ENCODE measurements at places on chromosomes 3 and 15. TPM values are rescaled to one million over a fixed set of nuclear protein-coding genes. Genes with fewer than 3 reads are reported as not detected.

DNA sequence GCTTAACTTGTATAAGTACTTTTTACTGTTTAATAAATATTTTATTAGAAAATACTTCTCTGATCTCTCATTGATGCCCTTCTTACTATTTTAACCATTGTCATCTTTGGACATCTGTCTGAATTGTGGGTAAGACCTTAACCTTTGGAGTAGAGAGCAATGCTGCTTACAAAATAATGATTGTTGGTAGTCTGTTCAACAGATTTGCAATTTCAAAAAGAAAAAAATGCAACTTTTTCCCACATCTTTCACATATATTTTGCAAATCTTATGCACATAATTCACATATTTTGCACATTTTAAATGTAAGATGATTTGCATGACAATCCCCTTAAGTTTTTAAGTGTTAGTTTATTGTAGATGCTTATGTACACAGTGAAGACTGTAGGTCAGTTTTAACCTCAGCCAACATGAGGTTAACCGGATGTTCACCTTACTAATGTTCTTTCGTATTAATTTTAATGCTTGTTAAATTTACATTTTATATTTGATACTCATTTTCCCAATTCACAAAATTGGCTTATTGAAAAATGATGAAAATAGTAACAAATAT, 16.7 kb downstream of the C3orf38 start:
- no peak for DNase-seq

CCK gene
- total RNA-seq: not detected

LRRC2 gene
- total RNA-seq: 0.86 TPM

DNA sequence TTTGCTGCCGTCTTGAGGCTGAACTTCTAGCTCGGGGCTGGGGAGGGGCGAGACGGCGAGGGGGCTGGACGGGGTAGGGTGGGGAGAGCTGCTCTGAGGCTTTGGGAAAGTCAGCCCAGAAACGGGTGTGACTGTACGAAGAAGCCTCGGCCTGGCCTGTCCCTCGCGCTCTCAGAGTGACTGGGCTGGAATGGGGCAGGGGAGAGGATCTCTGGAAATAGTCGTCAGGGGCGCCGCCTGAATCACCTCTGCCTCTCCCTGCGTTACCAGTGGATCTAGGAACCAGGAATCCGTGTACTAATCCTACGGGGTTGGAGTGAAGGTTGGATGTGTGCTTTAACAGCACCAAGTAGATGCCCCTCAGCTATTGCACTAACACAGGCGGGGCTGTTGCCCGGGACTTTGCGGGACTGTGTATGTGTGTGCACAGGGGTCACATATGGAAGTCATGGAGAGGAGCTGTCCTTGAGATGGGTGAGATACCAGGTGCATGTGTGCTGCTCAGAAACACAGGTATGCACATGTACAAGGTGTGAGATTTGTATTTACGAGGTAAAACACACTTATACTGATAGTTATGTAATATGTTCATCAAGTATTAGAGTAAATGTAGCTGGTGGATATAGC, 591 bp downstream of the FOXL2NB start:
- no peak for DNase-seq

PPARG gene
- 8.8 TPM for total RNA-seq

VIPR1 gene
- not detected for total RNA-seq

GRCh38 chr3:142124243-142124642, 25.1 kb downstream of the TFDP2 start:
- DNase-seq: no peak

All from LHCN-M2 (cell line).